ENCODE measurements at places on chromosomes 5 and 9.

DNA sequence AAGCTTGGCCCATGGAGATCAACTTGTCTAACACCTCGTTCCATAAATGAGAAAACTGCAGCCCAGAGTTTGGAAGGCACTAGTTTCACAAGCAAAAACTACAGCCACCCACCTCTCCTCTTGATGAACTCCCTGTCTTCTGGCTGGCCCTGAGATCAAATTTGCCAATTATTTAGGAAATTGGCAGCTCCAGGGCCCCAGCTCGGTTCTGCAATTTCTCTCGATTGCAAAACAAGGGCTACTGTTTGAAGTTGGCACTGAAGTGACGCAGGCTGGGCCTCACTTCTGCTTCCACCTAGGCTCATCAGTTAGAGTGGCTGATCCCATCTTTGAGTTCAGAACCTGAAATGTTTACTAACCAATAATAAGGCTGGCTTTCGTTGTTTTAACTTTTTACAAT lies 3.7 kb upstream of the GPX3 start:
- DNase-seq: no peak

DNA sequence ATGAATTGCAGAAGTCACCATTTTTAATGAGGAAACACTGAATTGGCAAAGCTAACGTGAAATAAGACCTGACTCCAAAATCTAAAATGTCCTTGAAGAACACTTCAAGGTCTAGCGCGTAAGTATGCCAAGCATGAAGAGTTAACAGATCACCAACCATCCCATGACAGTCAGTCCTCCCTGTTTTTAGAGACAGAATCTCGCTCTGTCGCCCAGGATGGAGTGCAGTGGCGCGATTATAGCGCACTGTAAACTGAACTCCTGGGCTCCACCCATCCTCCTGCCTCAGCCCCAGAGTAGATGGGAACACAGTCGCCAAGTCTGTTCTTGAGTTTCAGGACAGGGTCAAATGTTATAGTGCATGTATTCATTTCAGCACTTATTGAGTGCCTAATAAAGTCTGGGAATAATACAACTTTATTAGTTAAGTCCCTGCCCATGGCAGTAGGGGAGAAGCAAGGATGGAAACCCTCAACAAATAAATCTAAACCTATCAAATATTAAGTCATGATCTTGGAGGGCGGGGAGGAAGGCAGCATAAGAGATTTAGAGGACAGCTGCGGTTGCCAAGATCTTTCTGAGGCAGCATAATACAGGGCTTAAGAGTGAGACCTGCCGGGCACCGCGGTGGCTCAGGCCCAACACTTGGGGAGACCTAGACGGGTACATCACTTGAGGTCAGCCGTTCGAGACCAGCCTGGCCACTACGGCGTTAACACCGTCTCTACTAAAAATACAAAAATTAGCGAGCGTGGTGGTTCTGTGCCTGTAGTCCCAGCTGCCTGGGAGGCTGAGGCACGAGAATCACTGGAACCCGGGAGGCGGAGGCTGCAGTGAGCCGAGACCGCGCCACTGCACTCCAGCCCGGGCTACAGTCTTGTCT lies 1.1 kb downstream of the ATPSCKMT start:
- DNase-seq: no peak

GRCh38 chr9:35495984-35496383 lies 6.1 kb downstream of the RUSC2 start:
- DNase-seq: no peak

- no peak for DNase-seq
Measured at GRCh38 chr5:108382784-108383330, 959 bp upstream of the FBXL17 start.

DNA sequence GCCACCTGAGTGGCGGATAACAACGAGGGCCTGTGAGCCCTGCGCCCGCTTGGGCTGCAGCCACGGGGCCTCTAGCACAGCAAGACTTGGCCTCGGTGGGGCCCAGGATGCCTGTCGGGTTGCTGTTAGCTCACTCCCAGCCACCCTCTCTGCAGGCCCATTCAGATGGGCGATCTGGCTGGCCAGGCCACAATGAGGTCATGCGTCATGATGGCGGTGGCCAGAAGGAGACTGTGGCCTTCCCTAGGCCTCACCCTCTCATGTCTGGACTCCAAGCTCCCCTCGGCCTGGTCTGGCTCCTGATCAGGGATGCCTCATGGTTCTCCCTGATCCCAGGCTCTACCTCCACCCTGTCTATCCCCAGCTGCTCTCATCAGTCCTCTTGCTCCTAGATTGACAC lies 19.0 kb upstream of the TCOF1 start:
- DNase-seq: no peak
